ENCODE measurements at places on chromosomes 1 and 21.
A peak's percentile ranks its signal among the peaks of the same experiment; 100 is the strongest.

DNA sequence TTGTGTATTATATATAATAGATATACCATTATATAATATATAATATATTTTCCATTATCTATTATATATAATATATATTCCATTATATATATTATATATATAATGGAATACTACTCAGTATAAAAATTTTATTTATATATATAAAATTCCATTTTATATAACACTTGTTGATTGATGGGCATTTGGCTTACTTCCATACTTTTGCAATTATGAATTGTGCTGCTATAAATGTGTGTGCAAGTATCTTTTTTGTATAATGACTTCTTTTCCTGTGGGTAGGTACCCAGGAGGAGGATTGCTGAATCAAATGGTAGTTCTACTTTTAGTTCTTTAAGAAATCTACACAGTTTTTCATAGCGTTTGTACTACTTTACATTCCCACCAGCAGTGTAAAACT, 1211.1 kb downstream of the NCAM2 start:
- no peak for DNase-seq

DNA sequence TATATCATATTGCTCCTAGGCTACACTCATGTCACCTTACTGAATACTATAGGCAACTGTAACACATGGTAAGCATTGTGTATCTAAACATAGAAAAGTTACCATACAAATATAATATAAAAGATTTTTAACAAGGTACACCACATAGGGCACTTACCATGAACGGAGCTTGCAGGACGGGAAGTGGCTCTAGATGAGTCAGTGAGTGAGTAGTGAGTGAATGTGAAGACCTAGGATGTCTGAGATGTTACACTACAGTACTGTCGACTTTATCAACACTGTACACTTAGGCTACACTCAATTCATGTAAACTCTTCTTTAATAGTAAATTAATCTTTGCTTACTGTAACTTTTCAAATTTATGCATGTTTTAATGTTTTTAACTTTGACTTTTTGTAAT, 81.0 kb upstream of the PLD5 start:
- DNase-seq: no peak

DNA sequence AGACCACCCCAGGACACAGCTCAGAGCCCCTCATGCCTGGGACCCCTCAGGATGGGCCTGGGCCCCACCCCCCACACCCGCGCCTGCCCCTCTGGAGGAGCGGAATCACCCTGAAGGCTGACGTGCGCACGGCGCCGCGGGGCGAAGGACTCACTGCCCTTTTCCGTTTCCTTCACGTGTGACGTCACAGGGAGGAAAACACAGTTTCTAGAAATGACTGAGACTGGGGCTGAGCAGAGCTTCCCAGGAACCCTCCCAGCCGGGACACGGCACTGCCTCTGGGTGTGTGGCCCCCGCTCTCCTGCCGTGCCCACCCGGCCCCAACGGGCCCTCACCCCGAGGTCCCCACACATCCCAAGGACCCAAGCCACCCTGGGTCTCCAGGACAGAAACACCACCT, 5.4 kb upstream of the TNFRSF4 start:
- no peak for DNase-seq

GRCh38 chr1:94142583-94142982, 21.6 kb upstream of the ABCA4 start:
- no peak for DNase-seq

DNA sequence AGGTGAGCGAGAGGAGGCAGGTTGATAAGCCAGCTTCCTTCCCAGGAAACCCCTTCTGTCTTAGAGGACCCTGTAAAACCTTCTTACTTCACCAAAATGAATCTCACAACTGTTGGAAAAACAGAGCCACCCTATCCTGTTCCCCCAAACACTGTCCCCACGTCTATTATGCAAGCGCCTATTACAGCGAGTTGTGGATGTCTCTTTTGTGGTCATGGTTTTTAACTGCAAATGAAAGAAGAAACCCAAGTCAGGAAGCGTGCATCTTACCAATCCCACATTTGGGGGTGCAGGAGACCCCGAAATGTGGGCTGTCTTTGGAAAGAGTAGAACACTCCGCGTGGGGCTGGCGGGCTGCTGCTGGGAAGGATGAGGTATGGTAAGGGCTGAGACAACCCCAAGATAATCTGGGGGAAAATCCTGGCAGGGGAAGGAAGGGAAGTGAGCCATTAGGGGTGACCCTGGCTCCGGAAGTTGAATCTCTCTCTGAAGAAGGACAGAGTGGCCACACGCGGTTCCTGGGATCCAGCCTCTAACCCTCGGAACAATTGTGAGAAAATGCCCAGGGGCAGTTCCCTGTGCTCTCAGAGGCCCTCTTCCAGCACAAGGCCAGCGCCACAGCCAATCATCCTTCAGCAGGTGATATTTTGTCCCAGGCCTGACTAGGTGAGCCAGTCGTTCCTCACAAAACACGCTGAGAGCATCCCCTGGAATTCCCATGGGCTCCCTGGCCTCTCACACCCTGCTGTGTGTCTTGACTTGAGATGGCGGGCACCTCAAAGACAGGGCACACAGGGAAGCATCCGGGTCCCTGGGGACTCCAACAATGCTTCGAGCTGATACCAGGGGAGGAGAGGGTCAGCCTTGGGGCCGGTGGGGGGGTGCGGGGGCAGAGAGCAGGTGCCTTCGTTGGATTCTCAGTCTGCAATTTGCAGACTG, 168.5 kb upstream of the IRF2BP2 start:
- DNase-seq: peak; percentile 31

DNA sequence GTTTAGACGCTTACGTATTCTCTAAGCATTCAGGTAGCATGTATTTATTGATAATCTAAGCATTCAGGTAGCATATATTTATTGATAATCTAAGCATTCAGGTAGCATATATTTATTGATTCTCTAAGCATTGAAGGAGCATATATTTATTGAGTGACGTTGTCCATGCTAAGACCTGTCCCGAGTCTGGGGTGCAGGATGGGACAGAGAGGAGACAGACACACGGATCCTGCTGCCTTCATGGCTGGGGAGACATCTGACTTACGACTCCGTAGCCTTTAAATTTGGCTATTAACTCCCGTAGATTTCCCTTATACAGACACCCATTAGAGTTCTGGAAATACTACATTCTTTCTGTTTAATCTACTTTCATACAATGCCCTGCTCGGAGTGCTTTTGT, 982 bp downstream of the SCCPDH start:
- DNase-seq: no peak

DNA sequence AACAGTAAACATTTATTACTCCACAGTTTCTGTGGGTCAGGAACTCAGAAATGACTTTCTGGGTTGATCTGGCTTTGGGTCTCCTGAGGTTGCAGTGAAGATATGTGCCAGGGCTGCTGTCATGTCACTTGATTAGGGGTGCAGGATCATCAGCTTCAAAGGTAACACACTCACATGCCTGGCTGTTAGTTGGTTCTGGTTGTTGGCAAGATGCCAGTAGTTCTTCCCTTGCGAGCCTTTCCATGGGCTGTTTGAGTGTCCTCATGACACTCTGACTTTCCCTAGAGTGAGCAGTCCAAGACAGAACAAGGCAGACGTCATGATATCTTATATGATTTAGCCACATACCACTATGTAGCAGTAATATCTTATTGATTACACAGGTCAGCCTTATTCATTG, 1.8 kb downstream of the SWT1 start:
- DNase-seq: no peak

- no peak for DNase-seq
Observed at GRCh38 chr1:3366126-3367051, 88.1 kb upstream of the ARHGEF16 start.

DNA sequence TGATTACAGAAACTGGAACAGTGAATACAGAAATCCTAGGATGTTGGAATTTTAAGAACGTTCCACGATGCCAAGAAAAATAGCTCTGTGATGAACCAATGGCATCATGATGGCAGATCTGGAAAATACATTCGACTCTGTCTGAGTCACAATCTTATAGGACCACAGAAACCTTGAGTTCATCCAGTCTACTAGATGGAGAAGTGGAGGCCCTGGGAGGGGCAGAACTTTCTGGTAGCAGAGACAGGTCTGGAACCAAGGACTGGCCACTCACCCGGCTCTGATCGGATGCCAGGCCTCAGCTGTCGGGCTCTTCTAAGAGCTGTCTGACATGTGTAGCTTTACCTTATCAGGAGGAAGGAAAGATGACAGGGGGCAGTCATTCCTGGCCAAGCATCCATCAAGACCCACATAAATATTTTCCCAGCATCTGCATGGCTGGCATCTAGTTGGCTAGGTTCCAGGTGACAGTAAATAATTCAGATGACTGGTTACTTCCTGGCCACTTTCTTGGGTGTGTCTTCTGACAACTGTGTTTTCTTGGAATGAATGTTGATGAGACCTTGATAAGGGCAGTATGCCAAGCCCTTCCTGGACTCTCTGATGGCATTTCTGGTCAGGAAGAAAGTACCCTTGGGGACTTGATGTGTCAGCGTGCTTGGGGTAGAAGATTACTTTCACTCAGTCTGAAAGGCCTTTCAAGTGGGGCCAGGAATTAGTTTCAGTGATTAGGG, 72.6 kb upstream of the TRABD2B start:
- DNase-seq: no peak

- DNase-seq: no peak
Observed at GRCh38 chr1:12142141-12142823, 24.5 kb upstream of the TNFRSF1B start.

GRCh38 chr1:23403038-23403336, 21.6 kb downstream of the TCEA3 start:
- no peak for DNase-seq

DNA sequence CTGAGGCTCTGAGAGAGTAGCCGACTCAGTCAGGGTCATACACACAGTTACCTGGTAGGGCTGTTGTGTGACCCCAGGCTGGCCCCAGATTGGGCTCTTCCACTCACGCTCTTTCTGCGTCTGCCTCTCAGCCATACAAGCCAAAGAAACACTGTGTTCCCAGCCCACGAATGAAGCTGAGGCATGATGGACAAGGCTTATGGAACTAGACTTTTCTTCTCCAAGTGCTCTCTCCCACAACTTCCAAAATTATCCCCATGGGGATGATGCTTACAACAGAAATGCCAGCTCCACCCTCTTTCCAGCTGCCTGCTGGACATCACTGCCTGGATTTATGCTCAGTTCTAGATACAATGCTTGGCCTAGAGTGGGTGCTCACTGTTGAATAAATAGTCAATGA, 102.8 kb upstream of the JUN start:
- DNase-seq: no peak

GRCh38 chr21:44345495-44345894, 6.3 kb upstream of the CFAP410 start:
- no peak for DNase-seq

- no peak for DNase-seq
Observed at GRCh38 chr21:46092811-46093667, 4.9 kb upstream of the COL6A2 start.

DNA sequence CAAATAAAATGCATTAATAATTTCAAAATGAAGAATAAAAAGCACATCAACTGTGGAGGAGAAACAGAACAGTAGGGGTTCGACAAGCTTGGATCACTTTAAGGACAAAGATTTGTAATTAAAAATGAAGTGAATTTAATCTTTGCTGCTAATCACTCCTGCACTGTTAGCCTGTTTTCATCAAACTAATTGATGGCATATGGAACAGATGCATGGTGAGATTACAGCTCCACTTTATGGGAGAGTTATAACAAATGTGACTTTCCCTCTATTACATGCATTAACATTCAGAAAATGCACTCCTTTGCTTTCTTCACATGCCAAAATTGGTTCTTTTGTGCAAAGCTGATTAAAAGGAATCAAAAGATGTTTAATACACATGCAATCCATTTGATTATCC, 207.2 kb upstream of the C21orf91 start:
- no peak for DNase-seq

DNA sequence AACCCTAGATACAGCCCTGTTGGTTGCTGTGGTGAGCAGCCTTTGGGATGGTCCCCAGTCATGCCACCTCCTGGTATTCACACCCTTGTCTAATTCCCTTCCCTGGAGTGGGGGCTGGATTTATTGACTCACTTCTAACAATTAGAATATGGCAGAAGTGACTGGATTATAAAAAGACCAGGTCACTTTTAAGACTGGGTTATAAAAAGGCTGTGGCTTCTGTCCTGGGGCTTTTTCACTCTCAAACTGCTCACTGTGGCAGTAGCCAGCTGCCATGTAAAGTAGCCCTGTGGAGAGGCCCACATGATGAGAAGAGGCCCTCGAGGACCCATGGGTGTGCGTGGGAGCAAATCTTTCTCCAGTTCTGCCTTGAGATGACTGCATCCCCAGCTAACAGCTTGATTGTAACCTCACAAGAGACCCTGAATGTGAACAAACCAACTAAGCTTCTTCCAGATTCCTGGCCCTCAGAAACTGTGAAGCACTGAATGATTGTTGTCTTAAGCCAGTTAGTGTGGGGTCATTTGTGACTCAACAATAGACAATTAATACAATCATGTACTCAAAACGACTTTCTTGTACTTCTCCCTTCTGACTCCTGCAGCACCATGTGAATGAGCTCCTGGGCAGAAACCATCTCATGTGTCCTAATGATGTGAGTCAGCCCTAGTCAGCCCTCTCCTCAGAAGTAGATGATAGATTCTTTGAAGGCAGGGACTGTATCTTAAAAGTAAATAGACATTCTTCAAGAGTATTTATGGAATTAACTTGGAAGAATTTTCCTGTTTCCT, 234.9 kb downstream of the TNR start:
- DNase-seq: no peak

DNA sequence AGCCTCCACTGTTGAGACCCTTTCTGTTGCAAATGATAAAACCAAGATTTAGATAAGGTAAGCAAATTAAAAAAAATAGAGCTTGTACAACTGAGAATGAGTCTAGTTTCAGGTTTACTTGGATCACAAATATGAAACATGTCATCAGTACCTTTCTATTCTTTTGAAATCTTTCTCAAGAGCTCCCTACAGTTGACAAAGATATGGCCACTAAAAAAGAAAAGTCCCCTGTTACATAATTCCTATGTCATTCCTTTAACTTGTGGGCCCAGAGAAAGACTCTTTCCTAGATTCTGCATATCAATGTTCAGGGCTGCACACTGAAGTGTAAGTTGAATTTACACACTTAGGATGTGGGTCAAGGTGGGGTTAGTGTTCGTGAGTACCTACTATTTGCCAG, 168.1 kb downstream of the PLA2G4A start:
- no peak for DNase-seq

GRCh38 chr1:231923491-231924041, 297.0 kb downstream of the DISC1 start:
- no peak for DNase-seq

- peak; percentile 18 for DNase-seq
Observed at GRCh38 chr1:91440847-91441246, 36.2 kb upstream of the HFM1 start.

GRCh38 chr1:44354268-44354839, 703 bp downstream of the ERI3 start:
- DNase-seq: no peak

- no peak for DNase-seq
Observed at GRCh38 chr1:228666686-228667623, 68.3 kb upstream of the RHOU start.

- no peak for DNase-seq
Observed at GRCh38 chr1:198491596-198491995, 48.9 kb downstream of the ATP6V1G3 start.

- DNase-seq: no peak
Observed at GRCh38 chr1:47703981-47704596, 266.2 kb downstream of the FOXD2 start.

GRCh38 chr21:42495765-42496119, 282 bp downstream of the RSPH1 start:
- no peak for DNase-seq

GRCh38 chr1:165376041-165376810, 19.7 kb upstream of the LMX1A start:
- DNase-seq: peak; percentile 49

GRCh38 chr1:205985330-205986005, 17.7 kb downstream of the RAB7B start:
- no peak for DNase-seq

All from GM13977 (cell line).